ENCODE measurements at places on chromosomes 5 and 9.

- DNase-seq, result no peak
Observed at GRCh38 chr9:118891213-118891612, 478.0 kb downstream of the BRINP1 start.

DNA sequence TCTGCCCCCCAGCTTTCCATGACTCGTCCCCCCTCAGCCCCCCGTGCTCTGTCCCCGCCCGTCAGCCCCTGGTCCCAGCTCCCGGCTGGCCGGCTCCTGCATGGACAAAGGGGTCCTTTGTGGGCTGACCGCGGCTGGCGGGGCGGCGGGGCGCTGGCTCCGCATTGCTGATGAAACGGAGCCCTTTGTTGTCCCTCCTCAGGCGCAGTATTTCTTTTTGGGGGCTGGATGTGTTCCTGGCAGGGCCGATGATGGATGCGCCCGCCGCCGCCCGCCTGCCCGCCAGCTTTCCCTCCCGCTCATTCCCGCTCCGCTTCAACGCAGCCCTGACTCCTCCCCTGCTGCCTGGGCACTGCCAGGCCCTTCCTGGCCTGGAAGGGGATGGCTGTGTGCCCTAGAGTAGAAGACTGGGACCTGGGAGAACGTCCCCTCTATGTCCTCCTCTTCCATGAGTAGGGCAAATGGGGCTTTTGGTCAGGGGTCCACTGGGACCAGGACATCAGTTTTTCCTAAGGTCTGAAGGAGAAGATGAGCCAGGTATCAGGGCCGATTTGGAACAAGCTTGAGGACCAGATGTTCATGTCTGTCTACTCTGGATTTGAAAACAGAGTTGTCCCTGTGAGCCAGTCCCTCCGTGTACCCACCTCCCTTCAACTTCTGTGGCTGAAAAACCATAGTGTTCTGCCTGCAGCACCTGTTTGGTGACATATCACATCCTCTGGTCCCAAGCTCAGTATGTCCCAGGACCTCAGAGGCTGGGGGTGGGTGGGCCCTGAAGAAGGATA, 29.0 kb downstream of the CXXC5 start:
- no peak for DNase-seq

DNA sequence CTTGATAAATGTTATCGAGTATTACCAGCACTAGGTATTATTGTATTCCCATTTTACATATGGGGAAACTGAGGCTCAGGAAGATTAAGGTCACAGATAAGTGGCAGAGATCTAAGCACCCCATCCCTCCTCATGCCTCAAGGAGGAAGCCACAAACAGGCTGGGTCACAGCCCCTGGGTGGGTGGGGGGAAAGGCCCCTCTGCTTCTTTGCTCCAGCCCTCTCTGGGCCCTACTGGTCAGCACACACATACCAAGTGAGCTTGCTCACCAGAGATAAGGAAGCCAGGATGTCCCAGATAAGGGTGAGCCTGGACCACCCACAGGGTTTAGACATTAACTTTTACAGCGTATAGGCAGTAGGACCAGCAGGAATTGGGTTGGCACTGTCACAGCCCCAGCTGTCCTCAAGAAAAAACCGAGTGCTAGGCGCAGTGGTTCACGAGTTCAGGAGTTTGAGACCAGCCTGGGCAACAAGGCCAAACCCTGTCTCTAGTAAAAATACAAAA, 45.3 kb downstream of the STK10 start:
- no peak for DNase-seq

GRCh38 chr5:132054031-132054696, 6.3 kb upstream of the IL3 start:
- no peak for DNase-seq

DNA sequence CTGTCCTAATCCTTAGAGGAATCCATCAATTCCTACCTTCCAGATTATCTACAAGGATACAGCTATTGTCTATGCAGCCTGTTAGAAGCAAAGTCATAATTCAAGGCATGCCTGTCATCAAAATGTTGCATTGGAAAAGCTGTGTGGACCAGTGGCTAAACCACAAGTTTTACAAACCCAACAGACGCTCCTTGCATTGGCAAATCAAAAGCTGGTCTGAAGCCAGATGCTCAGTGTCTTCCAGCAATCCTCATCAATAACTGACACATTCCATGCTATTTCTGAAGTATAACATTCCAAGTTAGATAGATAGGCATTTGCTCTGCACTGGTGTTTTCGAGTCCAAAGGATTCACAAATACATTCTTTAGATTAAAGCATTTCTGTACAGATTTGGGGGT, 213.6 kb downstream of the EBF1 start:
- no peak for DNase-seq

- no peak for DNase-seq
Observed at GRCh38 chr5:29833394-29833793, 1360.1 kb upstream of the CDH6 start.

DNA sequence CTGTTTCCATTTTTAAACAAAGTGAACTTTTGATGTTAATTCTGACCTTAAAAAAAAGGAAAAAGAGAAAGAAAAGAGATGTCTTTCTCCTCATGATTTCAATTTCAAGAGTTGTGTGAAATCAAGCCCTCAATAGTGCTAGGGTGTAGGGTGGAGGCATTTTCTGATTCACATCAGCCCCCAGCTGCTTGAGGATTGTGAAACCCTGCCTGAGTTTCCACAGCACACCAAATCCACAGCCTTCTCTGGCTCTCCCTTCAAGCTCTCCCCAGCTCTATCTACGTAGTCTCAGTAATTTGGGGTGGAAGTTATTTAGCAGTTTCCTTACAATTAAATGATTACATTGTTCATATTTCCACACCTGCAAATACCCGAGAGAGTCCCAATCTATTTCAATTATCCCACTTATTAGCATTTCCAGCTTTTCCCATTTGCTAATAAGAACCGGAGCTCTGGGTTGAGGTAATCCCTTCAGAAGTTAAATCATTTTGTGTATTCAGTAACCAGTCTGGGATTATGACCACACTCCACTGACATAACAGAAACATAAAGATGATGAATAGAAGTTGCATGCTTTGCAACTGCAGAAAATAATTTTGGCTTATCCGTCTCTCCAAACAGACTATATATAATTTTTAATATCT, 54.9 kb downstream of the MTX3 start:
- DNase-seq, result no peak

DNA sequence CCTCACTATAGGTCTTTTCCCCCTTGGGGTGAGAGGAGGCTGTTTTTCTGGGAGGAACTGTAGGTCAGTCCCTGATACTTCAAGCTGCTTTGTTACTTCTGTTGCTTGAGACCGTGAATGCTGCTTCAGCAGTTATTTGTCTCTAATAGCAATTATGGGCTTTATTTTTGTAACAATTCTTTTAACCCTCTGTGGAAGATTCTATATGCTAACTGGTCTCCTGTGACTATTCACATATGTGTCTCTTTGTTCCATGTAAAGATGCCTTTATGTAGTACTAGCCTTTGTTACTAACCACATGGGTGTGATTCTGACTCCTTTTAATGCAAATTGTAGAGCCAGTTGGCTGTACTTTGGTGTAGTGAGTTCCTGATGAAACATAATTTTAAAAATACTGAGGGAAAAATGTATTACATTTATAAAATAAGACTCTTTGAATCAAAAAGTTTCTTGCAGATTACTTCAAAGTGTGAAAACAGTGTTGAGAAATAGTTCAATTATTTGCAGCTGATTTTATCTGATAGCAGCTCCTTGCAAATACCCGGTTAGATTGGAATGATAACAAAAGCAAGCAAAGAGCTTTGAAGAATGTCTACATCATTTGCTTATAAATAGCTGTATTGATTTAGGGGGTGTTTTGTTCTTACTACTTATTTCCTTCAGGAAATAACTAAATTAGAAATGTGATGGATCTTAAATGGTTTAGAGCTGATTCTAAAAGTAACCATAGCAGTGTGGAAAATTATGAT, 46.6 kb downstream of the ANGPTL2 start:
- no peak for DNase-seq
